ENCODE measurements at places on chromosomes 7 and 10. TPM values are rescaled to one million over a fixed set of nuclear protein-coding genes. Genes with fewer than 3 reads are reported as not detected.

Gene ENKUR
- total RNA-seq: not detected

Gene MLLT10
- total RNA-seq: 58.0 TPM

Gene PILRA
- total RNA-seq: 4.1 TPM

Gene TEX47
- not detected for total RNA-seq

DNA sequence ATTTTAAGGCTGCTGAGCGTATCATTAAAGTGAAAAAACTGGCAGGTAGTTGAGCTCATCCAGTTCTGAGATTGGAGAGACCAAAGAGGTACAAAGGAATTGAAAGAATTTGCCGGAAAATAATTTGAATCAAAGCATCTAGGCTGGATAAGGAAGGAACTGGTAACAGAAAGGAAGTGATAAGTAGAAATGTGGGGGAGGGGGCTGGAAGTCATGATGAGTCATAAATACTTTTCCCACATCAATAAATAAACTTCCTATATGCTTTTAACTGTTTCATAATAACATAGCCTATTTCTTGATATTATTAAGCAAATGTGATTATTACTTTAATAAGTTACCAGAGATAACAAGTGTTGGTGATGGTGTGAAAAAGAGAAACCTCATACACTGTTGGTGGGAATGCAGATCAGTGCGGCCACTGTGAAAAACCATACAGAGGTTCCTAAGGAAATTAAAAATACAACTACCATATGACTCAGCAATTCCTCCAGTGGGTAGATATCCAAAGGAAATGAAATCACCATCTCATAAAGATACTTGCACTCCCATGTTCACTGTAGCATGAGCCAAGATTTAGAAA, 27.0 kb downstream of the ZNF438 start:
- peaks cover 7% of the 10 kb centered on the region for H3K36me3 ChIP-seq
- H3K4me3 ChIP-seq: no peak overlapping the region

DNA sequence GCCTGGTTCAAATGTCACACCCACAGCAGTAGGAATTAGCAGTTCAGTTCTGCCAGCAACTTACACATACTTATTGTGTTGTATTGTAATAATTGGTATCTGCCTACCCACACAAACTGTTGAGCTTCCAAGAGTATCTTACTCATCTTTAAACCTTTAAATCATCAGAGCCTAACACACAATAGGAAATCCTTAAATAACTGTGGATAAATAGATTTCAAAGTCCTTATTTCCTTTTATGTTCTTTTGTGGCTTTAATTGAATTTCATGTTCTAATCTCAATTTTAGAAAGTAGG, 3.9 kb downstream of the CASD1 start:
- no peaks in the 10 kb centered on the region for H3K27me3 ChIP-seq
- DNase-seq: no peak
- peaks cover 27% of the 10 kb centered on the region for H3K4me1 ChIP-seq
- peaks cover 18% of the 10 kb centered on the region for H3K36me3 ChIP-seq
- no peak overlapping the region for H3K4me3 ChIP-seq

DNA sequence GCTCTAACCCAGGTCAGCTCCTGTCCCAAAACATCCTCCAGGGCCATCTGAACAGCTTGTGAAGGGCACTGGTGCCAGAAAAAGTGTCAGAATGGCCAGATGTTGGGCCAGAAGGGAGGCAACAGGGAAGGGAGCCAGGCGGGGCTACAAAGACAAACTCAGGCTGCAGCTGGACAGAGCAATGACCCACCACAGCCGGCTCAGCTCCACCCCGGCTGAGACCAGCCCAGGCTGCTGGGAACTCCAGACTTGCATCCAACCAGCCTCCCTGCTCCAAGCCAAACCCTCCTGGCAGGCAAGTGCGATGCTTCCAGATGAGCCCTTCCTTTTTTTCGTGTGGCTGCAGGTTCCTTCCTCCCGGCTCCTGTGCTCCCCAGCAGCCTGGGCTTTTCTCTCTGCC, 466.9 kb downstream of the PTPRN2 start:
- H3K27me3 ChIP-seq: no peaks in the 10 kb centered on the region
- H3K4me1 ChIP-seq: no peaks in the 10 kb centered on the region
- DNase-seq: peak; percentile 7

- H3K27ac ChIP-seq: no peak overlapping the region
- DNase-seq: no peak
- H3K4me1 ChIP-seq: no peaks in the 10 kb centered on the region
These were observed 25.2 kb downstream of the IMMP2L start for GRCh38 chr7:111537134-111537533.

DNA sequence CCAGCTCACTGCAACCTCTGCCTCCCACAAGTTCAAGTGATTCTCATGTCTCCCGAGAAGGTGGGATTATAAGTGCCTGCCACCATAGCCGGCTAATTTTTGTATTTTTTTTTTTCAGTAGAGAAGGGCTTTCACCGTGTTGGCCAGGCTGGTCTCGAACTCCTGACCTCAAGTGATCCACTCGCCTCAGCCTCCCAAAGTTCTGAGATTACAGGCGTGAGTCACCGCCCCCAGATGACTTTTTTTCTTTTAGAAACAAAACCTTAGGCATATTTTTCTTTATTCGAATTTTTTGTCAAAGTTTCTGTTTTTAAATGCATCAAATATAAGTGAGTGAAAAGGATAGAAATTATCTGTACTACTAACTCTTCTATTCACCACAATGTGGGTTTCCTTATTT, 113.1 kb downstream of the LRRC4 start:
- H3K36me3 ChIP-seq: peaks cover 1% of the 10 kb centered on the region
- H3K27me3 ChIP-seq: no peaks in the 10 kb centered on the region
- peaks cover 7% of the 10 kb centered on the region for H3K4me1 ChIP-seq
- no peak overlapping the region for H3K27ac ChIP-seq

DNA sequence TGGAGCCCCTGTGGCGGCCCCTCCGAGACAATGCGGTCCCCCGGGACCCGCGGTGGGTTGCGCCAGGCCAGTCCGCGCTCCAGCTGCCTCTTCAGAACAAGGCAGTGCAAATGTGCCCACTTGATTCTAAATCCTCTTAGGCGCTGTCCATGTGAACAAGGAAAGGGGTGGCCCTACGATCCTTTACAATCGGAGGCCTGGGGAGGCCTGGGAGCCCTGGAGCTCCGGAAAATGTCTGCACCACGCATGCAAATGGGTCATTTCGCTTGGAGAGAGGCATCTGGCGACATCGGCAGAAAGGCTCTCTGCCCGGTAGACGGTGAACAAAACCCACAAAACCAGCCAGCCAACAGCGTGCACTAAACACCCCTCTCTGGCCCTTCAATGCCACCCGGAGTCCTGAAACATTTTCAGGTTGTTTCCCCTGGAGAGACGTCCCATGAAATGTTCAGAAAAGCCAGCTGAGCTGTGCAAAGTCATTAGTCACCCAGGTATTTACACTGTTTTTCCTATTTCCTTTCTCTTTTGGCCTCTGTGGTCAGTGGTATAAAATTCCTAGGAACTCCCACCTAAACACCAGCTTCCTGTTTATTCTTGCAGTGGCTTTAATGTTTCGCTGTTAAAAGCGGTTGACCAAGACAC, 102.8 kb upstream of the ZNF438 start:
- peak overlapping the region; percentile 76 for H3K4me3 ChIP-seq
- peaks cover 1% of the 10 kb centered on the region for H3K36me3 ChIP-seq
- peak overlapping the region; percentile 76 for H3K27ac ChIP-seq
- H3K4me1 ChIP-seq: peaks cover 31% of the 10 kb centered on the region
- DNase-seq: peak; percentile 47

DNA sequence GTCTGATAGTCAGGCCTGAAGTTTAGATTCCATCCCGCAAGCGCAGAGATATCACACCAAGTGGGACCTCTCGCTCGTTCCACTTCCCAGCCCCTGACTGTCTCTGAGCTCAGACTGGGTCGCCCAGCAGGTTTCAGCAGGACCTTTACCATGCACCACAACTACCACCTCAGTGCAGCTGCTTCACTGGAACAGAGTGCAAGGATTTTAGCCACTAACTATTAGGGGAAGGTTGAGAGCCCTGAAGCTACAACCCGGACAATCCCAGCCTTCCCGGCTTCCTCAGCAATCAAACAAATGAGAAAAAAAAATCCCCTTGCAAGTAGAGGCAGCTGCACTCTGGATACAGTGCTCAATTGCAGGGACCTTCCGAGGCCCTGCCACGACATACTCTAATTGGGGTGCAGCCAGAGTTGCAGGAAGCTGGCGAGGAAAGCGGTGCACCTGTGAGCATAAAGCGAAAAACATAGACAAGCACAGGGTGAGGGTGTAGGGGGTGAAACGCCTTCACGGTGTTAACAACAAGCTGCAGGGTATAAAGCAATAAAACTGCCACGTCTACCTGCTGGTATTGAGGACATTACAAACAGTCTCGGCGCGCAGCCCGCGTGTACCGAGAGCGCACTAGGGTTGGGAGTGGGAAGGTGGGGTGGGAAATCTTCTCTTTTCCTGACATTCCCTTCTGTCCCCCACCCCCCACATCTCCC, 2.6 kb upstream of the DLX6 start:
- peak overlapping the region; percentile 28 for H3K27ac ChIP-seq
- H3K4me1 ChIP-seq: peaks cover 9% of the 10 kb centered on the region
- no peak overlapping the region for H3K4me3 ChIP-seq
- H3K27me3 ChIP-seq: peaks cover 87% of the 10 kb centered on the region
- no peak for DNase-seq

- H3K4me3 ChIP-seq: no peak overlapping the region
- no peaks in the 10 kb centered on the region for H3K27me3 ChIP-seq
- no peak overlapping the region for H3K27ac ChIP-seq
- no peak for DNase-seq
- no peaks in the 10 kb centered on the region for H3K4me1 ChIP-seq
These were observed 107.3 kb downstream of the NRCAM start for GRCh38 chr7:108348913-108349312.

DNA sequence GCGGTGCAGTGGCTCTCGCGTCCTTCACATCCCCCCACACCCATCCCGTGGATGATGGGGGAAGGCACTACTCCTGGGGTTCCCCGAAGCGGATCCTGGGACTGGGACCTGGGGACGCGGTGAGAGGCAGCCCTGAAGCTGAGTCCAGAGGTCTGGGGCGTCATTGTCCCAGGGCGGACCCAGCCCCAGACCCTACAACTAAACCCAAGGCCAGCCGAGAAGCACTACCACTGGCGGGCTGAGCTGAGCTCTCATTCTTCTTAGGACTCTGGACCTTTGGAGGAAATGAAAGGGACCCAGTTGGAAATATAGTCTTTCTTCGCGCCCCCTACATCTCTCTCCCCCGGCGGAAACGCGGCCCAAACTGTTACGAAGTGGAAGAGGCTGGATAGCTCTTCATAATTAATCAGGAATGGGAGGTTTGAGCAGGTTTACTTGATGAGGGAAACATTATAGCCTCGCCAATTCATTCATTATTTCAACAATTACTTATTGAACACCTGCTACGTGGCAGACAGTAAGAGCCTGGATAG, 389 bp upstream of the FBXL15 start:
- H3K36me3 ChIP-seq: peaks cover 4% of the 10 kb centered on the region
- H3K27me3 ChIP-seq: peaks cover 23% of the 10 kb centered on the region
- H3K27ac ChIP-seq: peak overlapping the region; percentile 91
- DNase-seq: no peak
- peak overlapping the region; percentile 93 for H3K4me3 ChIP-seq
- H3K4me1 ChIP-seq: peaks cover 26% of the 10 kb centered on the region

DNA sequence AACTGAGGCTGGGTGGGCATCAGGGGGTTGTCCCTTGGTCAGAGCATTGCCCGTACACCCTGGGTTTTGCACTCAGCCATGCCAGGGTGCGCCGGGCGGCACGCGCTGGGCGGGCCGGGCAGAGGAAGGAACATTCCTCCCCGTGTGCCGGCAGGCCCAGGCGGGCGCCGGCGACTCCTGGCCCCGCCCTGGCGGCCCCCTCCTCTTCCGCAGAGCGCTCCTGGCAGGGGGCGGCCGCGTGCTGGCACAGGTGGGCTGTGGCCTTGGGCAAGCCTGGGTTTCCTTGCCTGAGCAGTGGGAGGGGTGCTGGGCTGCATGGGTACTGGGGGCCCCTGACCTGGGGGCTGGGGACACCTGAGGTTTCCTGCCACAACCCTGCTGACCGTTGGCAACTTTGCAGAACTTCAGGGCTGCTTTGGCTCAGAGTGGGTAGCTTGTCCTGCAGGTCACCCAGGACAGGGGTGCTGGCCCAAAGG, 3.9 kb downstream of the LFNG start:
- peaks cover 22% of the 10 kb centered on the region for H3K4me1 ChIP-seq
- peak overlapping the region; percentile 97 for H3K4me3 ChIP-seq
- peaks cover 25% of the 10 kb centered on the region for H3K36me3 ChIP-seq
- H3K27ac ChIP-seq: peak overlapping the region; percentile 94

DNA sequence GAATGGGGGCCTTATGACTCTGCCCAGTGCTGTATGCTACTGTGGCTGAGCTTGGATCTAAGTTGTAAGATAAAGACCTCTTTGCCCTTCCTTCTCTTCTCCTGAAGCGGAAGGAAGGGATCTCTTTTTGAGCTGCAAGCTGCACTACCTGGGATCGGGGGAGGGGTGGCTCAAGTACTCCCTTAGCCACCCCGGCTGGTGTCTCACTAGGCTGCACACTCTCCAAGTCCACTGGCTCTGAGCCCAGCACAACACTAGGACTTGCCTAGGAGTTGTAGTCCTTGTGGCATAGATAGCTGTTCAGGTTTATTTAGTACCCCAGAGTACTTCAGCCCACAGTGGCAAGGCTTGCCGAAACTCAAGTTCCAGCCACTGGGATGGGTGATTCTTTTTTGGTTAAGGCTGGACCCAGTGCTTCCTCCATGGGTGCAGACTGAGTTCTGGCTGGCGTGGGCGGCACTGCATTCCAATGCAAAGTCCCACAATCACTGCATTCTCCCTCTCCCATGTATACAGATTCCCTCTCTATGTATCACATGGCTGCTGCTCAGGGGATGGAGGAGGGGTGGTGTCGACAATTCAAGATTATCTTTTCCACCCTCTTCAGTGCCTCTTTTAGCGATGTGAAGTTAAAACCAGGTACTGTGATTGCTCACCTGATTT, 76.2 kb upstream of the SLC25A13 start:
- DNase-seq: no peak
- H3K27ac ChIP-seq: no peak overlapping the region
- no peaks in the 10 kb centered on the region for H3K36me3 ChIP-seq

- DNase-seq: no peak
- no peaks in the 10 kb centered on the region for H3K27me3 ChIP-seq
- no peaks in the 10 kb centered on the region for H3K4me1 ChIP-seq
- H3K27ac ChIP-seq: no peak overlapping the region
- H3K36me3 ChIP-seq: peaks cover 4% of the 10 kb centered on the region
These were observed 234.2 kb upstream of the LRRN3 start for GRCh38 chr7:110856704-110857103.

DNA sequence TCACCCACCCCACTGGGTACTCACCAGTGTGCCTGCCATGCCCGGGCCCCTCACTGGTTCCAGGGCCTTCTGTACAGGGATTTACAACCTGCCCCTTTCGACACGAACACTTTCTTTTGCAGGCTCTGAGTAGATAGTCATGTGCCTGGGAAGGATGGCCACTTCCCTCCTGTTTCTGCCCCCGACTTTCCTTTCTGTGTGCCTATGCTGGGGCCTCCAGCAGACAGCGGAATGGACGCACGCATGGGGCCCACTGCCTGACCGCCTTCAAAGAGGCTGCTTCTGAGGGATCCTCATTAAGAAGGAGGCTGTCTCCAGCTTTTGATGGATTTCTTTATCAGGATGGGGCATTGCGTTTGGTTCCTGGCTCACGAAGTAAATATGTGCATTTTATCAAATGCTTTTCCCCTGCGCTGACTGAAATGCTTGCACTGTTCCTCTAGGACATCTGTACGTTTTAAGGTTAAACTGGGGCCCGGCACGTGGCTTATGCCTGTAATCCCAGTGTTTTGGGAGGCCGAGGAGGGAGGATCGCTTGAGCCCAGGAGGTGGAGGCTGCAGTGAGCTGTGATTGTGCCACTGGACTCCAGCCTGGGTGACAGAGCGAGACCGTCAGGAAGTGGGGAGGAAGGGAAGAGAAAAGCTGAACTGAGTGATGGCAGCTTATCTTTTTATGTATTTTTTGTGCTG, 29.4 kb upstream of the NKX6-2 start:
- peaks cover 8% of the 10 kb centered on the region for H3K27me3 ChIP-seq
- no peaks in the 10 kb centered on the region for H3K4me1 ChIP-seq
- H3K36me3 ChIP-seq: no peaks in the 10 kb centered on the region
- no peak overlapping the region for H3K27ac ChIP-seq
- DNase-seq: peak; percentile 11
